ENCODE measurements at places on chromosomes 12 and 14.

- no peak for DNase-seq
These were observed 965.7 kb downstream of the FSCB start for GRCh38 chr14:43541356-43541755.

DNA sequence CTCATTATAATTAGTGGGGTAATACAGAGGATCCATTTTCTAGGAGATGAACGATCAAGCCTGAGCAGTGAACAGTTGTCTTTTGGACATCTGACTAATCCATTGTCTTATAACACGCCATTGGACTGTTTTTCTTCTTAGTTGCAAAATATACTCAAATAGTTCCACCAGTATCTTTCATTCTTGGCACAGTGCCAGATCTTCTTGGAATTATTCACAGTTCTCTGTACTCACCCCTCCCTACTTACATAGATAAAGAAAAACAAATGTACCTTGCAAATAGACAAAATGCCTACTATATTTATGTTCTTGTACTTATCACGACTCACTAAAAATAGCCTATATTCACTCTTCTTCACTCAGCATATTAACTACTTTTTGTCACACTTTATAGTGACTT, 3.8 kb downstream of the CBLN3 start:
- DNase-seq, result no peak

- DNase-seq, result peak; percentile 48
These were observed 161.9 kb downstream of the CRADD start for GRCh38 chr12:93839064-93839463.

DNA sequence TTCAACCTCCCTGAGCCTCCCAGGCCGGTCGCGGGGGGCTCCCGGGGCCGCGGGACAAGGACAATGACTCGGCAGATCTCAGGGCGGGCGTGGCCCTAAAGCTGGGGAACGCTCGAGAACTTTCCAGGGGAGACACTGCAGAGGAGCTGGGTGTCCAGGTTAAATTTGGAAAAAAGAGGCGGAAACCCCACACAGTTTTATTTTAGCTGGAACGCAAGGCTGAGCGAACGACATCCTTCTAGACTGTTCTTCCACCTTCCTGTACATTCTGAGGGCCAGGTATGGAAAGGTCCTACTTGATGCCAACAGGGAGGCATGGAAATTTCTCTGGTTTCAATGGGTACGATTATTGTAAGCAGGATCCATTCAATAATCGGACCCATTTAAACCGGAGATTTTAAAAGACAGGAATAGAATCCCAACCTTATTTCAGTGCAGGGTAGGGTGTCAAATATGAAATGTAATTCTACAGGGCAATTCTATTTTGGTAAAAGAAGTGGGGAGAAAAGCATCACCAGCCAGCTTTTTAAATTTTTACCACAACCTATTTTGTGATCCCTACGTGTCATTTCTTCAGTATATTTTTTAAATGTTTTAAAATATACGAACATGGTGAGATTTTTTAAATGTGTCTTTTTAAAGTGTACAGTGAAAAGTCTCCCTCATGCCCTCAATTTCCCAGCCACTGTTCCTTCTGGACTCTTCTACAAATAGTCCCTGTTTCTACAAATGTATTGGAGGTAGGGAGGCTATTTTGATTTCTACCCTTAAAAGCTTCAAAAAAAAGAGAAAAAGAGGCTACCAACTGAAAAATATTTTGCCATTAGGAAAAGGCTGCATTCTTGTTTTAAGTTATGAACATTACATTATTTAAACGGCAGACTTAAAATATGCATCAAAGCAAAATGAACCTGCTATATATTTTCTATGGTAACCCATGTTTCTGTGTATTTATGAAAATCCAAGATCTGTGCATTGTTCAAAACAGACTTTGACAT, 1.1 kb upstream of the UBC start:
- no peak for DNase-seq

DNA sequence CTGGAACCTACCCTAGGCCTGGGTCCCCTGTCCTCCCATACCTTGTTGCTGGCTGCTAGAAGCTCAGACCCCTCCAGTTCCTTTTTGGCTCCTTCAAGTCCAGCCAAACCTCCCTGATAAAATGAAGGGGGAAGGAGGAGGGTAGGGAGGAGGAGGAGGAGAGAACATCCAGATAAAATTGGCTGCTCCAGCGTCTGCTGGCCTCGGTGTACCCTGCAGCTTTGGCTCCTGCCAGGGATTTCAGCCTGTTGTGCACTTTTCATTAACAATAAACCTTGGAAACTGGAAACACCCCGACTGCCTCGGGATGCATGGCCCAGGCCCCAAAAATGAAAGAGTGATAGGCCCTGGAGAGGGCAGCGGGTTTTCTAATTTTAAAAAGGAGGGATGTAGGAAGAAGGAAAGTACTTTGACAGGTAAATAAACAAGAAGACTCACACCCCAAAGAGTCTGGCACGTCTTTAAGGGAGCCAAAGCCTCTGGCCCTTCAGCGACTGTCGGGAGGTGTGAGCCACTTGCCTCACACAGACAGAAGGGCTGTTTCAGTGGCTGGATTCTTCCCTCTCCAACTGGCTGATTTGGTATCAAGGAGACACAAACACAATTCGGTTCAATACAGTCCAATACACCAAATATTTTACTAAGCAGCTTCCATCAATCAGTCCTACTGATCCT, 49.8 kb downstream of the NUAK1 start:
- DNase-seq, result no peak

Measured in SW 1271 (cell line).